ENCODE measurements at places on chromosomes 4 and X.

GRCh38 chrX:1584237-1585011, 7.0 kb upstream of the AKAP17A start:
- DNase-seq = no peak

DNA sequence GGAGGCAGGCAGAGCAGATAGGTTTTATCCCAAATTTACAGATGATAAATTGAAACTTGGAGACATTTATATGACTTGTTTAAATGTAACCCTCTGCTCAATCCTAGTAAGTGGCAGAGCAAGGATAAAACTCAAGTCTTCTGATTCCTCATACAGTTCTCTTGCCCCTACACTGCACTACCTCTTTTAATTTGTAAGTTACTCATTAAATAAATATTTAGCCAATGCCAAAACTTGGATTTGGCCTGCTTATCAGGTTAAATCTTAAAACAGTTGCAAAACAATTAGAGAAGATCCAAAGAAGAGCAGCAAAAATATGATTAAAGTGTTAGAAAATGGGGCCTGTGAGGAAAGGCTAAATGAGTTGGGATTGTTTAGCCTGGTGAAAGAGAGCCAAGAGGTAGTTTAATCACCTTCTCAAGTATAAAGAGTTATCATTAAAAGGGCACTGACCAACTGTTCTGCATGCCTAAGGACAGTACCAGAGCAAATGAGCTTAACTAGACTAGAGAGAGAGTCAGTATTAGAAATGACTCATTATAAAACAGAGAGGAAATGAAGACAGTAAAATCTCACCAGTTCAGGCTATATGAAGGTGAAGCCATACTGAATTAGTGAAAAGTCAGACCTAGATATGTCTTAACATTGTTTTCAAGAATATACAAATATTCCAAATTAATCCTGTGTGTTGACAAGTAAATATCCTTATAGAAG, 146.3 kb downstream of the GRIA3 start:
- DNase-seq = no peak

DNA sequence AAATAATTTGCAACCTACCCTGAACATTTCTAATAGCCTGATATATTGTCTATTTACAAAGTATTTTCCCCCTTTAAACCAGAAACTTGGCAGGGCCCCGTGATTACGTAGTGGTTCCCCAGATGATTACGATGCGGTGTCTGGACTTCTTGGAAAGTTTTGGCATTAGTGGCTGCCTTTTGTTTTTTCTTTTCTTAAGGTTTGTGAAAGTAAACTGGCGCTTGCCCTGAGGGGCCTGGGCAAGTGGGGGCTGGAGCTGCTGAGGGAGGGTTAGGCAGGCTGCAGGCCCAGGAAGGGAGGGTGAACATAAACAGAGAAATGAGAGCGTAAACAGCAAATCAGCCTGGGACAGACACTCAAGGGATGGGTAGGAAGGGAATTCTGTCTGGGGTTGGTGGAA, 123.6 kb upstream of the MSX1 start:
- no peak for DNase-seq

DNA sequence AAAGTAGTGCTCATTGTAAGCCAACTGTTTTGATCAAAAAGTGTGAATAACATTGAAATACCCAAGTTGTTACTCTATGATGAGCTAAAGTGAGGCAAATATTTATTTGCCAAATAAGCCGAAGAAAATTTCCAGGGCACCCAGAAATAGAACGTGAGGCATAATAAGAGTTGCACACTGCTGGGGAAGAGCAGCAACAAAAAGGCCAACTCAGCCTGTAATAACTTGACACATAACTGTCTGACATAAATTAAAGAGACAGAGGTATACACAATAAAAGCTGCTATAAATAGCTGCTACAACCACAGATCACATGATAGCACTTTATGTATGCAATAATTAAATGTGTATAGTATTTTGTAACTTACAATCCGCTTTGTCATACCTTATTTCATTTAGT, 2.0 kb upstream of the ABCB7 start:
- no peak for DNase-seq

GRCh38 chr4:155703486-155704247, 37.0 kb downstream of the GUCY1A1 start:
- no peak for DNase-seq

- no peak for DNase-seq
These were observed 1779.1 kb downstream of the STIM2 start for GRCh38 chr4:28639747-28640146.

DNA sequence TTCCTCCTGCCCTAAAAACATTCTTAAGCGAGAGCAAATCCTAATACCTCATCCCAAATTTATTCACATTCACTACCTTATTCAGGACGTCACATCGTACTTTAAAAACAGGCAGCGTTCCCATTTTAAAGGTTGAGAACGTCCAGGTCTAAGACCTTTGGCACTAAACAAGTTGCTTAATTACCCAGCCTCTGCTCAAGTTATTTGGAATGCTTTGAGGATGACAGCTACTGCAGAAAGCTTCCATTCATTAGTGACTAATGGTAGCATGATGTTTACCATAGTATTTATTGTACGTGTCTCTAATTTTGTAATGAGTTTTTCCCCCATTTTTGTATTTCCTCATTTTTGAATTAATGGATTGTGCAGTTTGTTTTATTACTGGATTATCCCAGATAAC, 1.5 kb downstream of the USP38 start:
- no peak for DNase-seq

- no peak for DNase-seq
These were observed 411.9 kb downstream of the TRIML1 start for GRCh38 chr4:188551156-188551555.

- no peak for DNase-seq
These were observed 90.0 kb downstream of the GATB start for GRCh38 chr4:151670843-151671242.

DNA sequence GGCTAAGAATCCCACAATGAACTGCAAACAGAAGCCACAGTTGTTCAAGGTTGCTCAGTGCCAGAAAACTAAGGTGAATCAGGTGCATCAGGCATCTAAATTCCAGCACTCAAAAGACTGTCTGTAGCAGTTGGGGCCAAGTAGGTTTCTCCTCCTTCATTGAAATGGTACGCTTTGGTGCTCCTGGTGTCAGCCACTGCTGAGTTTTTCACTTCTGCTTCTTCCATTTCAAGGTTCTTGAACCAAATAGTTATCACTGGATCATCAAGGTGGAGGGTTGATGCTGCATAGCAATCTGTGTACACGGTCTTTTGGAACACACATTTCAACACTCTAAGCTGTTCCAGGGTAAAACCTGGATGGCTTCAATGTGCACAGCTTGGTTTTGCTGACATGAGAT, 74.4 kb downstream of the TMA16 start:
- no peak for DNase-seq

DNA sequence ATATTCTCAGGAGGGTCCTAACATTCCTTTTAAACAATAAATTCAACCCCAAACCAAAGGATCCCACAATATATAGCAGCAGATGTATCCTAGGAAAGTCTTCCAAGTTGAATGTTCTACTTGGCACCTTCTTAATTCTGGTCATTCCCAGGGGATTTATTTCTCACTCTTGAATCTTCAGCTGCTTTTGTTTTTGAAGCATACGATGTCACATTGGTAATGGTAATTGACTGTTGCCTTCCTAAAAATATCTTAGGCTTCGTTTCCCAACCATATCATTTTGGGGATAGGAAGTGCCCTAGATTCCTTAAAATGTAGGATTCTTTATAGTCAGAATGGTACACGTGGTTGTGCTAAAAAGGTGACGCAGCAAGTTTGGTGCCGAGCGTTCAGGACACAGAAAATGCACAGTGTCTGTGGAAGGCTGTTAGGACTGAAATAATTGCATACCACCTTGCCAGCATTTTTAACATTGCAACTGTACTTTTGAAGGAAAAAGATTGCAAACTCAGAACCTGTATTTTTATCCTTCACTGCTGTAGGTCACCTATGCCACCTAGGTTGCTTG, 8.1 kb downstream of the SNX25 start:
- no peak for DNase-seq

DNA sequence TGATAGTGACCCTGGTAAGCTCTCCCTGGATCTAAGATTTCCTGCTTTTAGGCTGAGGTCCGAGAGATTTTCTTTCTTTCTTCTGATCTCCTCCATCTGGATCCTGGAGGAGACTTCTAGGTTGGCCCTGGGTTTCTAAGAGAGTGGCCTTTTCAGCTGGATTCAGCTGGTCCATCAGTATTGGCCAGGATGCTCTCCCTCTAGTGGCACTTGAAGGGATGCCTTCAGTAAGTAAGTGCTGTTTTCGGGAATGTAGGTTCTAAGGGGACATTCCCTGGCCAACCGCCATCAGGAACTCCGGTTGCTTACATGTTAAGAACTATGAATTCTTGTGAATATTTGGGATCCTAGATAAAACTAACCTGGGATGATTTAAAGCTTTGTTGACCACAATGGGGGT, 56.9 kb downstream of the SERTM2 start:
- peak; percentile 31 for DNase-seq

GRCh38 chrX:103573202-103573601, 12.1 kb upstream of the TCEAL4 start:
- DNase-seq = no peak

DNA sequence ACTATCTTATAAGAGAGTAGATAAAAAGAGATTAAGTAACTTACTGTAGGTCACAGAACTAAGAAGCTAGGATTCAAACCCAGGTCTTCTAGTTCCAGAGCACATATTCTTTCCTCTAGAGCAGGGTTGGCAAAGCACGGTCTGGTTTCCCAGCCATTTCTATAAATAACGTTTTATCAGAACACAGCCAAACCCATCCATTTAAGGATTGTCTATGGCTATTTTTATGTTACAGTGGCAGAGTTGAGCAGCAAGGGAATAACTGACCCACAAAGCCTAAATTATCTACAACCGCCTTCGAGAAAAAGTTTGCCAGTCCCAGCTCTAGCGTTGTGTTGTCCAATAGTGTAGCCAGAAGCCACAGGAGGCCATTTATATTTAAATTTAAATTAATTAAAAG, 7.5 kb downstream of the TMEM144 start:
- DNase-seq = no peak

GRCh38 chrX:21658152-21658737, at the start of gene KLHL34:
KLHL34 (minus strand) TSS chrX:21658330; CDS start chrX:21657788, 542 bp downstream.
- DNase-seq = no peak

GRCh38 chr4:123127218-123127617, 204.8 kb upstream of the NUDT6 start:
- DNase-seq = no peak

DNA sequence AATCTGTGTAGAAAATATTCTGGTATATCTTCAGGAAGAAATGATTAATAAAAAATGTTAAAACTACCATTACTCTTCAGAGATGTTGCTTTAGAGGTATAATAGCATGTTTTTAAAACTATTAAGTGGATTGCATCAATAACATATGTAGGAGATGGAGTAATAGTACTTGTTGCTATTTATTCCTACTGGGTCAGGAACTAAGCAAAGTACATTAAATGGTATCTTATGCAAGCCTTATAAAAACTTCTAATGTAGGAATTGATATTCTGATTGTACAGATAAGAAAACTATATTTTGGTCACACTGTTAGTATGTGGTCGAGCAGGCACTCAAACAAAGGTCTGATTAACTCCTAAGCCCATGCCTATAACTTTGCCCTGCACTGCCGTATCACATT, 31.4 kb upstream of the PDLIM5 start:
- no peak for DNase-seq
